Muscle of back (tissue), 13 donors: ENCODE measurements at places on chromosomes 16 and 17.

DNA sequence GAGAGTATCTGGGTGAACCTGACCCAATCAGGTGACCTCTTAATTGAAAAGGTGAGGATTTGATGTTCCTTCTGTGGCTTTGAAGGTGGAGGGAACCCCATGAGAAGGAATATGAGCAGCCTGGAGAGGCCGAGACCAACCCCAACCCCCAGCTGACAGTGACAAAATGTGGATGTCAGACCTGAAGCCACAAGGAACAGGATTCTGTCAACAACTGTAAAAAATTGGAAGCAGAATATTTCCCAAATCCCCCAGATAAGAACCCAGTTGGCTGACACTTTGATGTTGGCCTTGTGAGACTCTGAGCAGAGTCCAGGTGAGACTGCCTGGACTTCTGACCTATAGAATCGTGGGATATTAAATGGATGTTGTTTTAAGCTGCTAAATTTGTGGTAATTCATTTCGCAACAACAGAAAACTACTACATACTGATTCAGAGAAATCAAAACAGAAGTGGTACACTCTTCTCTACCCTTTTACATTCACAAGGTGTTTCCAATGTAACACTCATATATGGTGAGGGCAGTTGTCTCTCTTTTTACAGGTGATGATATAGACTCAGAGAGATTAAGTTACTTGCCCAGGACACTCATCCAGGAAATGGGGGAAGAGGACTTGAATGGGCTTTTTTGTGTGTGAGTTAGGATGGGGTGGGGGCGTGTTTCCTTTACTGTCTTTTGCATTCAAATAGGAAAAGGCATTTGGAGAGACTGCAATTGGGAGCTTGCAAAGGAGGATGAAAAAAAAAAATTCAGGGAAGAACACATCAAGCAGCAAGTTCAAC, 29.8 kb upstream of the SALL1 start:
- no peak for DNase-seq

DNA sequence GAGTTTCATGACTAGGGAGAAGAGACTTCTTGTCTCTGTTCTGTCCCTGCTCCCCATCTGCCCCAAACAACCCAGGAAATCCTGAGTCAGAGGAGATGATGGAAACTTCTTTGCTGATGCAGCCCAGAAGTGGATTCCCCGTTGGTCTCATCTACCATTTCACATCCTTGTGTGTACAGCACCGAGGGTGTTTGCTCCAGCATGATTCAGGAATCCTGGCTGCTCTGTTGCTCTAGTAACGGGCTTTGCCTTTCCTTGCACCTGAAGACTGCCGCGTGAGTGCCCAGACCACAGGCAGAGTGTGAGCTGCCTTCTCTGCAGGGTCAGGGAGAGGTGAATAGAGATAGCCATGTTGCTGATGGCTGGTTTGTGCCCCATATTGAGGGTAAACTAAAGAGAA, 408.4 kb downstream of the CPPED1 start:
- DNase-seq, result no peak

DNA sequence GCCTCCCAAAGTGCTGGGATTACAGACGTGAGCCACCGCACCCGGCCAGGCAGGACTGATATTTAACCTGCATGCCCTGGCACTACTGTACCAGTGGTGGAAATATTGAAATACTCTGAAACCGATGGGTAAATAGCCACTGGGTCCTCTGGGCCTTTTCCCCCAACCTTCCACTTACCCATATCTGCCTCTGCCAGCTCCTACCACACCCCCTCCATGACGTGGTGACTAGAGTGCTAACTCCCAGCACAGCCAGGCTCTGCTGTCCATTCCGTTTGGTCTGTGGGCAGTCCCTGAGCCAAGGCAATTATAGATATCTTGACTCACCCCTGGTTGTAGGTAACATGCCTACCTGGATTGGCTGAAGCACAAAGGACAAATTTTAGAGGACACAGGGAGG, 187.8 kb downstream of the PRKCB start:
- DNase-seq, result no peak

- no peak for DNase-seq
Measured at GRCh38 chr16:83513008-83513755, 294.6 kb upstream of the HSBP1 start.
